ENCODE measurements at places on chromosomes 3 and 15.

DNA sequence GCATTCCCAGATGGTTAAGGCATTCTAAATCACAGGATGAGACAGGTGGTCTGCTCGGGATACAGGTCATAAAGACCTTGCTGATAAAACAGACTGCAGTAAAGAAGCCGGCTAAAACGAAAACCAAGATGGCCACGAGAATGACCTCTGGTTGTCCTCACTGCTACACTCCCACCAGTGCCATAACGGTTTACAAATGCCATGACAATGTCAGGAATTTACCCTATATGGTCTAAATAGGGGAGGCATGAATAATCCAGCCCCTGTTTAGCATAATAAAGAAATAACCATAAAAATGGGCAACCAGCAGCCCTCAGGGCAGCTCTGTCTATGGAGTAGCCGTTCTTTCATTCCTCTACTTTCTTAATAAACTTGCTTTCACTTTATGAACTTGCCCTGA, 151.1 kb downstream of the ZNF385D start:
- DNase-seq: no peak

DNA sequence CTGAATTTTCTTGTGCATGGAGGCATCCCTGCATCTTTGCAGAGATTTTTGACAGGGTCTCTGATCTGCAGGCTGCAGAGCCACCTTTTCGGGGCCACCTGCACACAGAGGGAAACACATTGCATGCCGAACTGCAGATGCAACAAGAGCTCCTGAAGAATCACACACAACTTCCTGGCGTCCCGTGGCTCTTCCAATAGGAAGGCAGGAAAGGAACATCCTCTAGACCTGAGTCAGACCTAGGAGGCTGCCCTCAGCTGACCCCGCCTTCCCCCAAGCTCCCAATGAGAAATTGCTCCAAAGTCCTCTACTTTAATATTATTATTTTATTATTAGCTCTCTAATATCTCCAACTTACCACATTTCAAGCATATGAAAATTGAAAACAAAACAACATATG, 213.2 kb upstream of the ARRDC4 start:
- no peak for DNase-seq

- no peak for DNase-seq
Observed at GRCh38 chr3:140573011-140573410, 104.9 kb upstream of the TRIM42 start.

DNA sequence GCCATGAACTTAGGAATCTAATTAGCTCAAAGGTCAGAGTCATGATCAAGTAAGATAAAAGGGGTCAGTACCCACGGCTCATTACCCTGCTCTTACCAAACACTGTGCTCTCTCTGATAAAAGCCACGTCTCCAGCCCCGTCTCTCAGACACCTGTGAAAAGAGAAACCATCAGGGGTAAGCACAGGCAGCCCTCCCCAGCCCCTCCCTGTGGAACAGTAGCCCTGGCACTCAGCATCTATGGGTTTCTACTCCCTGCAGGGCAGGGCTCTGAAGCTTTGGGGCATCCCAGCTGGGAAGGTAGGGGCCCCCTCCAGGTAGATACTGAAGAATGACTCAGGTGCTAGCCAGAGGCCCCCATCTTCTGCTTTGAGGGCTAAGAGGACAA, 10.5 kb downstream of the LTF start:
- no peak for DNase-seq

DNA sequence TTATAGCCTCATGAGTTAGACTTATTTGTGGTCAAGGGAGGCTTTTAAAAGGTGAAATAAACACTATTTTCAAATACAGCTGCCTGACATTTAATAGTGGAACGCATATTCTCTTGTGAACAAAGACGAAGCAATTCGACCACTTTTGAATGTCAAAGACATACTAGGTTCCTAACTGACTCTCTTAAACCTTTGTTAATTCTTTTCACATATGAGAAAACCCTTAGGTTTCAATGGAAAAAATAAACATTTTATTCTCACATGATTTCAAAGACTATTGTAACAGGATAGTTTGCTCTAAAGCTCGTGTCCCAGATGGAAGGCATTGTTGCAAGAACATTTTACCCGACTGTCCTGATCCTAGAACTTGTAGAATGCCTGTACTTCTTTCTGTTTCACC, 74.8 kb upstream of the BOC start:
- DNase-seq: no peak

DNA sequence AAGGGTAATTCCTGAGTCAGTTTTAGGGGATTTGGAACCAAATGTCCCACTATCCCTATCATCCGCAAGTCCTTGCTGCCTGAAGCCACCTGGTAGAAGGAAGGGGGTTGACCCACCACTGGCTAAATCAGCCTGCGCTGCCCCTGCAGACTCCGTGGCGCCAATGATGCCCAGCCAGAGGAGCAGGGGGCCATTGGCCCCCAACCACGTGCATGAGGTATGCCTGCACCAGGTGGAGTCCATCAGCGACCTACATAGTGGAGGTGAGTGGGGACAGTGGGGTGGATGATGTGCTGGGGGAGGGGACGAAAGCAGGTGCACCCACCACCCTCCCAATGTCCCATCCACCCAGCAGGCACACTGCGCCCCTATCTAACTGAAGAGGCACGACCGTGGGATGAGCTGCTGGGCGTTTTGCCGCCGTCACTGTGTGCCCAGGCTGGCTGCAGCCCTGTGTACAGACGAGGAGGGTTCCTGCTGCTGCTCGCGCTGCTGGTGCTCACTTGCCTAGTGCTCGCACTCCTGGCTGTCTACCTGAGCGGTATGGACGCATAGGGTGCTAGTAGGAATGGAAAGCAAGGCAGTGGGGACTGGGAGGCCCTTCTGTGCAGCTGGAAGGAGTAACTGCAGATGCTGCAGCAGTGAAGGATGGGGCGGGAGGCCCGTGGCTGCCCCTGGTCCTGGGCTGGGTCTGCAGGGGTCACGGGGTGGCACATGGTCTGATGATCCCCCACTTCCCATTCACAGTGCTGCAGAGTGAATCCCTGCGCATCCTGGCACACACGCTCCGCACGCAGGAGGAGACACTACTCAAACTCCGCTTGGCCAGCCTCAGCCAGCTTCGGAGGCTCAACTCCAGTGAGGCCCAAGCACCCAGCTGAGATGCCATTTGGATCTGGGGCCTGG, 5.7 kb downstream of the IFRD2 start:
- DNase-seq: no peak

GRCh38 chr3:168223085-168223484, 127.4 kb upstream of the GOLIM4 start:
- no peak for DNase-seq

DNA sequence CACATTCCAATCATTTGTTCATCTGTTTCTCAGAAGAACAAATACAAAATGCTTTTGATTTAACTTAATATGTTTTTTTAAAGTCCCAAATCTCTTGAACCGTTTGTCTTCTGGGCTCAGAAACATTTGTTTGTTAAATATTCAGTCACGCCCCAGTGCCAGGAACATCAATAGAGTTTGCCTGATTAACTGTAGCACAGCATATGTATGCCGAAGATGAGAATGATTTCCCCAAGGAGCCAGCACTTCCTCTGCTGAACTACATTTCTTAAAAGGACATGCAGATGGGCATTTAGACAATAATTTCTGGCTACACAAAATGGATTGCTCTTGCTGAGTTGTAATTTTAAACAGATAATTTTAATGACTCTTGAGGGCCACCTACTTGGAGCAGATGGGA, 191.6 kb upstream of the FAM3D start:
- DNase-seq: no peak

DNA sequence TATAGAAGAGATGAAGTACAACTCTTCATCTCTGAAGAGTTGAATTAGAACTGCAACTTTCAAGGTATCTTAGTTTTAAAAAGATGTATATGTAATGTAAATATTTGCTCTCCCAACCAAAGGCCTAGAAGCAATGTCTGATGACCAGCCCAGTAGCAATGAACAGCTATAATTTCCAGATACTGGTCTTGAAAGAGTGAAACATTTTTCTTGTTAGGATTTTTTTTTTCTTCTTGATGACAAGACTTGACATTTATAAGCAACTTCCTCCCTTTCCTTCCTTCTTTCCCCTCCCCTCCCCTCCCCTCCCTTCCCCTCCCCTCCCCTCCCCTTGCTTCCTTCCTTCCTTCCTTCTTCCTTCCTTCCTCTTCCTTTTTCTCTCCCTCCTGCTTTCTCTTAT, 423.4 kb downstream of the ZIC1 start:
- DNase-seq: no peak

DNA sequence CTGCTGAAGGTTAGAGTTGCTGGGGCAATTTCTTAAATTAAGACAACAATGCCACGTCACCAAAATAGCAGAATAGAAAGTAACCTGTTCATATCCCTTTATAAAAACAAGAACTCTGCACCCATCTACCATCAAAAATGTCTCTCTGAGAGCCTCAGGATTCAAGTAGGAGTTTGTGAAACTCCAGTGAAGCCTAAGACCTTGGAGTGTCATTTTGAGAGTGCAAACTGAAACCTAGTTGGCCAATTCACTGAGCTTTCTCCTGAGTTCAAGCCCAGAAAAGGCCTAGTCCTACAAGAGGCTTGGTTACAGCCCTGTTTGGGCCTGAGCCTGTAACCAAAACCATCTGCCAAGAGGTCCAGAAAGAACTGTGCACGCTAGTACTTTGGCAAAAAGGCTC, 335.1 kb downstream of the EFHB start:
- DNase-seq: no peak

- DNase-seq: no peak
Observed at GRCh38 chr3:56969851-56970250, 90.6 kb upstream of the SPATA12 start.

DNA sequence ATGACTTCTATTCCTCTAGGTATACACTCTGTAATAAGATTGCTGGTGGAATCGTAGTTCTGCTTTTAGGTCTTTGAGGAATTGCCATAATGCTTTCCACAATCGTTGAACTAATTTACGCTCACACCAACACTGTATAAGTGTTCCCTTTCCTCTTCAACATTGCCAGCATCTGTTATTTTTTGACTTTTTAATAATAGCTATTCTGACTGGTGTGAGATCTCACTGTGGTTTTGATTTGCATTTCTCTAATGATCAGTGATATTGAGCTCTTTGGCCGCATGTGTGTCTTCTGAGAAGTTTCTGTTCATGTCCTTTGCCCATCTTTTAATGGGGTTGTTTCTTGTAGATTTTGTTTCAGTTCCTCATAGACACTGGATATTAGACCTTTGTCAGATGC, 12.8 kb downstream of the NXPE3 start:
- DNase-seq: no peak

DNA sequence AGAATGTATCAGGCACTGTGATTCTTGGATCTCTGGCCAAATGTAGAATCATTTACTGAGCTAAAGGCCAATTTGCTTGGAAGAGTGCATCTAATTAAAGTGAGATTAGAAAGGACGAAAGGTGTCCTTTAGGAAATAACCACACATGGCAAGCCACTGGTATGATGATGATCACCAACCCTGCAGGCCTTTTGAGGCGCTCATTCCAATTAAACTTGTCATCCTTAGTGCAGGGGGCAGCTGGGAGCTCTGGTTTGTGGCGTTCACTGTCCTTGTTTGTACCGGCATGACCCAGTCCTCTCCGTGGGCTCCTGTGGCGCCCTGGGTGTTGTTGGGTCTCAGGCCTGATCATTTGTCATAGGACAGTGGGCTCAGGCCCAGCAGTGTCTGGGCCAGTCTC, 11.0 kb downstream of the LIMD1 start:
- DNase-seq: no peak

DNA sequence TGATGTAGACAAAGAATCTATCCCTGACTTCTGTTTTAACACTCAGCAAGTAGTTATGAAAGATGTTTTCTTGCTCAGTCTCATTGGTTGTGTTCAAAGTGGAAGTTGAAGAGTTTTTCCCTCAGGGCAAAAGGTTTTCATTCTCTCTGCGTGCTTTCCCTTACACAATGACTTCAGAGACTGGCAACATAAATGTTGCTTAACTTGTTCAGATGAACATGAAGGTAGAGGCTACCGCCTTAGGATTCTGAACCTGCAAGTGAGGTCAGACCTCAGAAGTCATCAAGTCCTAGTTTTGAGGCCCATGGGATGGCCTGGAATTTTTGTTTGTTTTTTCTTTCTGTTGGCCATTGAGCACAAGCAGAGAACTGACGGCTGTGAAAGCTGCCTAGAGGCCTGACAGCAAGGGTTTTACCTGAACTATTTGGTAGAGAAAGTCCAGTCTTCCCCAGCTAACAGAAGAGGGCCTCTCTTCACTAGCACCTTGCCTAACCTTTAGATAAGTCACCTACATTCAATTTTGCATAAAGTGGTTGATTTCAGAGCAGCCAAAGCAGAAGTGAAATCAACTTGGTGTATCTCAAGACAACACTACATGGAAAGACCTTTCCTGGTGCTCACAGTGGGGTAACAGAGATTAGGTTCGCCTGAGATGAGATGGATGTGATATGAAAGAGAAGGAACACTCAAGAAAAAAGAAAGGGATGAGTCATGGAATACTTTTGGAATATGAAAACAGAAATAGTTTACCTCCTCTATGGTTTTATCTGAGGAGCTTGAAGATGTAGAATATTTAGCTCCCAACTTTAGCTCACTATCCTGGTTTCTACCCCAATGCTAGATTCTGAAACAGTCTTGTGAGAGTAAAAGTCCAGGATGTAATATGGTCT, 53.6 kb upstream of the AP4E1 start:
- DNase-seq: no peak

- no peak for DNase-seq
Observed at GRCh38 chr15:101092156-101092866, 159.5 kb downstream of the CHSY1 start.

- DNase-seq: no peak
Observed at GRCh38 chr3:104825116-104825515, 541.6 kb upstream of the ALCAM start.

DNA sequence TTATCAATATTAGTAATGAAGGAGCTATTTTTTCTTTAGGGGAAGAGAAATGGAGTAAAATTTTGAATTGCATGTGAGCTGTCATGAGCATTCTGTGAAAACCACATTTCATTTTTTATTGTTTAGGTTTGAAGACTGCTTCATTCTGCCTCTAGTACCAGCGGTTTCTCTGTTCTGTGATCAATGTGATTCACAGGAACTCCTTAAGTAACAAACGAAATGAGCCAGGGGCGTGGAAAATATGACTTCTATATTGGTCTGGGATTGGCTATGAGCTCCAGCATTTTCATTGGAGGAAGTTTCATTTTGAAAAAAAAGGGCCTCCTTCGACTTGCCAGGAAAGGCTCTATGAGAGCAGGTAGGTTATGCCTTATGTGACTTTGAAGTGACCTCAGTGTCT, 13.0 kb downstream of the NIPA2 start:
- no peak for DNase-seq

- no peak for DNase-seq
Observed at GRCh38 chr3:109018828-109019227, 65.1 kb upstream of the GUCA1C start.

- DNase-seq: no peak
Observed at GRCh38 chr3:86744051-86744450, 246.9 kb downstream of the VGLL3 start.

DNA sequence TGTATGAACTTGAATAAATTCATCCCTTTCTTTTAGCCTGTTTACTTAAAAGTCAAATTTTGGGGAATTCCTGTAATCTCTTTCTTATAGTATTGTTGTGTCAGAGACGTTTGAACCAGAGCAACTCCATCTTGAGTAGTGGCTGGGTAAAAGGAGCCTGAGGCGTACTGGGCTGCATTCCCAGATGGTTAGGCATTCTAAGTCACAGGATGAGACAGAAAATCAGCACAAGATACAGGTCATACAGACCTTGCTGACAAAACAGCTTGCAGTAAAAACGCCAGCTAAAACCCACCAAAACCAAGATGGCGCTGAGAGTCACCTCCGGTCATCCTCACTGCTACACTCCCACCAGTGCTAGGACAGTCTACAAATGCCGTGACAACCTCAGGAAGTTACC, 94.5 kb downstream of the P3H2 start:
- no peak for DNase-seq

- DNase-seq: no peak
Observed at GRCh38 chr3:181497358-181497757, 214.4 kb upstream of the SOX2 start.

GRCh38 chr3:46102059-46102779, 74.9 kb upstream of the XCR1 start:
- DNase-seq: no peak
